NCI-H187 (cell line): ENCODE measurements at places on chromosomes 3 and 15.

- DNase-seq, result no peak
These were observed 968.4 kb downstream of the FHIT start for GRCh38 chr3:60282866-60283265.

GRCh38 chr15:51760805-51761204 lies 9.4 kb downstream of the TMOD2 start:
- DNase-seq, result no peak

- DNase-seq, result no peak
These were observed 1.3 kb downstream of the ADAMTS9 start for GRCh38 chr3:64686446-64686908.

- no peak for DNase-seq
These were observed 105.1 kb upstream of the BCL6 start for GRCh38 chr3:187850258-187850921.

DNA sequence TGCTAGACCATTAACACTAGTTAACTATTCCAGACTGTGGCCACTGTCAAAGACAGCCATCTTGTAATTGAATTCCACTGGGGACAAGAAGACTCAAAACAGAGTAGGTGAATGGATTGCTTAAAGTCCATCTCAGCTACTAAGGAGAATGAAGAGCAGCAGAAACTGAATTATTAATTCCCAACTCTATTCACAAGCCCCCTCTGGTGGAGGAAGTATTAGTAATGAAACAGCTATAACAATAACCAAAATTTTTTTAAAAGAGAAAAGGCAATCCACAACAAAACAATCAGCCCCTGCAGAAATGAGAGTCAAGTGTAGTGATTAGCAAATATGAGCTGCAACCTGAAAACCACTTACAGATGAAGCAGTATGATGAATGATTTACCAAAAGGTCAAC lies 302.8 kb downstream of the FHIT start:
- no peak for DNase-seq

DNA sequence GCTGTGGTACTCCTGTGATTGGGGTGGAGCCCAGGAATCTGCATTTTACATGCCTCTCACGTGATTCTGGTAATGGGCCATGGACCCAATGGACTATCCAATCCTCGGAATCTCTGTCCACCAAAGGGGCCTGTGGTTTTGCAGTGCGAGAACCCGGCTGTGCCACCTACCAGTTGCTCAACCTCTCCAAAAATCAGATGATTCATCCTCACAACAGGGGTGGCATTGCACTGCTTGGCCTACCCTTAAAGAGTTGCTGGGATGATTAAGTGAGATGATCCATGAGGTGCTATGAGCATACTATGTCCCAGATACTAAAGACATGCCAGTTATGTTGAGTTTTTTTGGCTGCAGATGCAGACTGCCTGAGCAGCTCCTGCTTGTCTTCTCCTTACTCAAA lies 5.1 kb downstream of the ANP32A start:
- DNase-seq, result no peak

- DNase-seq, result no peak
These were observed 233.8 kb downstream of the ZNF385D start for GRCh38 chr3:21517184-21517583.

DNA sequence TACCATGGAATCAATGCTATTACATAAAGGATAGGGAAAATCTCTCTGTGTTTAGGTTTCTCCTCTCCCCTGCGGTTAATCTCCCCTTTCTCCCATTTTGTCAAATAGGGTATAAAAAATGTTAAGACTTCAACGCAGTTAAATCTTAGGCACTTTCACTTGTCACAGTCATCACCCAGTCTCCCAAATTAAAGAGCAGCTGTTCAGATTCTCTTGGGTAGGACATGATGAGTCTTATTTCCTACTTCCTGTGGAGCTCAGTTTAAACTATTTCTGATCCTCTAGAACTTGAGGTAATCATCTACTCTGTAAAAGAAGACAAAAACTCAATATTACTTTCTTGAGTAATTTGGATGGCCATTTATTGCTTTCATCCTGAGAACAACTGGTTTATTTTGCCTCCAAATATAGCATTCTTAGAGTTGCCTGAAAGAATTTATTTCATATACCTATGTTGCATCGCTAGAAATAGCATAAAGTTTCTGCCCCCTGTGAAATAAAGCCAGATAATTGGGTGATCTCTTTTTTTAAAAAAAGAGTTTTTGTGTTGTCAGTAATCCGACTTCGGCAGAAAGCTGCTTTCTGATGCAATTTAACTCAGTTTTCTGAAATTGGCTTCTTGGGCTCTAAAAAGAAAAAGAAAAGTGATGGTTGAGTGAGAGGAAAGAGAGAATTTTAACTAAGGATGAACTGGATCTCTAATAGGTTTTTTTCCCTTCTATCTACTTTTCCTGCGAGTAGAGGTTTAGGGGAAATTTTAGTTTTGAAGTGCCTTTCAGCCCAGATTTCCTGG lies 20.7 kb downstream of the RAP2B start:
- DNase-seq, result no peak

DNA sequence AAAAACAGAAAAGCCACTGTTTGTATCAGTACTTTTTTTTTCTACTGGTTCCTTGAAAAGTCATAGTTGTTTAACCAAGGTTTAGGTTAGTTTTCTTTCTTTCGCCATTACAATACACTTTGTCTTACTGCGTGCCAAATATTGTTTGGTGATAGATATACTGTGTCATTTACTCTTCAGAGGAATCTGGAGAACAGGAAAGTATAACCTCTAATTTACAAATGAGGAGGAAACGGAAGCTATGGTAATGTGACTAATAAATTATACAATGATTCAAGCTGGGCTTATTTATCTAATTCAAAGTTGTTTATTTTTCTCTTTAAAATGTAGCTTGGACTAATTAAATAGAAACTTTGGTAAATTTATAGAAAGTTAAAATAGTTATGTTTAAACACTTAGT lies 96.2 kb upstream of the ROBO2 start:
- no peak for DNase-seq

GRCh38 chr3:150412561-150413231 lies 4.6 kb downstream of the TSC22D2 start:
- no peak for DNase-seq

DNA sequence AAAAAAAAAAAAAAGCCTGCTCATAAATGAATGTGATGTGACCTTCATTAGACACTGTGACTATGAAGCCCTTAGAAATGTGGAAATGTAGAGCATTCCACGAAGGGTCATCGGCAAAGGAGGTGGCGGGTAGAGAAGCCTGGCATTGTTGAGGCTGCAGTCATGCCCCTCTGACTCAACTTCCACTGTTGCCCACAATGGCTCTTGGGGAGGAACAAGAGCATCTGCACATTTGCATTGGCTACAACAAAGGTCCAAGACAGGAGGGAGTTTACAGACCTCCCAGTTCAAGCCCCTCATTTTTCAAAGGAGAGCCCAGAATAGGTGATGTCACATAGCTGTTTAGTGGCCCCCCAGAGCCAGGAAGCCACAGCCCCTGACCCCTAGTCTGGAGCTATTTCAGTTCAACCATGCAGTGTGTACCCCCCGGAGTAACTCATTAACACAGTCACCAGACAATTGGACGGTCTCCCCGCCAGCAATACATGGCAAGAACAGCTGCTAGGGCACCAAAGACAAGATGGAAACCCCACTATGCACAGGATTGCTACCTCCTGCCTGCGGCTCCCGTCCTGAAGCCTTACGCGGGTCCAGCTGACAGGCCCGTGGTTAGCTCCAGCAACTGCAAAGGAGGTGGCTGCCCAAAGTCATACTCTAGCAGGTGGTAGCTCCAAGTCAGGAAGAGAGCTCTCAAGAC lies 56.2 kb downstream of the SH3BP5 start:
- DNase-seq, result no peak

DNA sequence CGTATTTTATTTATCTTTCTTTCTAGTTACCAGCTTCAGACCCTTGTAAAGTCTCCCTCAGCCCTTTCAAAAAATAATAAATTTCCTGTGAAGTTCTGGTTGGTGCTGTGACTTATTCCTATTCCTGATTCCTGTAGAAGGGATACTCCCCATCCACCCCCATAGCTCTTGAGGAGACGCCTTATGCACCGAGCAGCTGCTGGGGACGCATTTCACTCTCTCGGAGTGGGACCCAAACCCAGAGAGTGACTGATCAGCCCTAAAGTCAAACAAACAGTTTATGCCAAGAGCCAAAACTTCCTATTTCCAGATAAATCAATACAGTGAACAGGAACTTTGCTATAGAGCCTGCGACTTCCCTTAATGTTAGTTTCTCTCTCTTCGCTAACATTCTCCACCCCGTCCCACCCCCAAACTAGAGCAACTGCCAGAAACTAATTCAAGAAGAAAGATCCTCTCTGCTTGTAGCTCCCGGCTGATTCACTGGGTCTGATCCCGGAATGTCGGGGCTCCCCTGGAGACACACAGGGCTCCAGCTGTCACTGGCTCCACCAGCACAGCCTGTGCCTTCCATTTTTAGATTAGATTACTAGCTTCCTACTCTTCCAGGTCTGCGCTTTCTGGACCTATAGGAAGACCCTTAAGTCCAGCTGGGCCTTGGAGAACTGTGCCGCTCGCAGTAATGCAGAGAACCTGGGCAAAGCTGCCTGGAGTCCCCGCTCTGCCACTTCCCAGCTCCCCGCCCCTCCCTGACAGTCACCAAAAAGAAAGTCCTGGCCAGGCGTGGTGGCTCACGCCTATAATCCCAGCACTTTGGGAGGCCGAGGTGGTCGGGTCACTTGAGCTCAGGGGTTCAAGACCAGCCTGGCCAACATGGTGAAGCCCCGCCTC lies 45.2 kb downstream of the KLHL25 start:
- no peak for DNase-seq

DNA sequence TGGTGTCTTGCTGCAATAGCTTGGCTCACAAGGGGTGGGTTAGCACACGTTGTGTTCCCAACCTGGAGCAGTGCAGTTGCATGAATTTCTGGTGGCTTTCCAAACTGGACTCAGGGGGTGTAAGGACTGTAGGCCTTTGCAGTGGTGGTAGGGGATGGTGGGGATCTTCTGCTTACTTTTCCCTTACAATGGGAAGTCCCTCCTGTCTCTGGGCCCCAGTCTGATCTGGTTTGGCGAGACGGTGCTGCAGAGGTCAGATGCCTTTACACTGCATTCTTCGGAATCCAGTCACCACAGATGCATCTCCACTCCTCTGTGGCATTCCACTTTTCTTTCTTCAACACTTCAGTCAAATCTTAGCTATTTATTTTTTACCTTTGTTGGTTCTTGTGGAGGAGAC lies 132.1 kb downstream of the DOCK3 start:
- DNase-seq, result no peak

- DNase-seq, result no peak
These were observed 11.5 kb downstream of the FOXL2 start for GRCh38 chr3:138935505-138935862.

GRCh38 chr3:133264920-133265319 lies 134.9 kb upstream of the BFSP2 start:
- no peak for DNase-seq

GRCh38 chr3:55329849-55330248 lies 157.3 kb downstream of the WNT5A start:
- no peak for DNase-seq

DNA sequence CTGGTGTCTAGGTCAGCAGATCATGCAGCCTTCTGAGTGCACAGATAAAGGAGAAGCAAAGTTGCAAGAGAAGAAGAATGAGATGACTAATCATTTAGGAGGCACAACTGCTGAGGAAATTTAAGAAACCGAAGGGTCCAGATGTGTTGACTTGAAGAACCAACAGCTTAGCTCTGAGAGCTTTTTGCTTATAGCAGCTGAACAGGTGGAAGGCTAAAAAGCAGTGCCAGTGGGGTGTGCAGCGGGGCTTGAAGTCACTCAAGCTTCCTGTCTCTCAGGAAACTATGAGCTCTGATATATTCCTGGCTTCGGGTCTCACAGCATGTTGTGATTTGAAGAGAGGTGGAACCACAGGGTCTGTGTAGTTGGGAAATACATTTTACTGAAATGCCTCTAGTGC lies 305.7 kb downstream of the RYR3 start:
- DNase-seq, result no peak

DNA sequence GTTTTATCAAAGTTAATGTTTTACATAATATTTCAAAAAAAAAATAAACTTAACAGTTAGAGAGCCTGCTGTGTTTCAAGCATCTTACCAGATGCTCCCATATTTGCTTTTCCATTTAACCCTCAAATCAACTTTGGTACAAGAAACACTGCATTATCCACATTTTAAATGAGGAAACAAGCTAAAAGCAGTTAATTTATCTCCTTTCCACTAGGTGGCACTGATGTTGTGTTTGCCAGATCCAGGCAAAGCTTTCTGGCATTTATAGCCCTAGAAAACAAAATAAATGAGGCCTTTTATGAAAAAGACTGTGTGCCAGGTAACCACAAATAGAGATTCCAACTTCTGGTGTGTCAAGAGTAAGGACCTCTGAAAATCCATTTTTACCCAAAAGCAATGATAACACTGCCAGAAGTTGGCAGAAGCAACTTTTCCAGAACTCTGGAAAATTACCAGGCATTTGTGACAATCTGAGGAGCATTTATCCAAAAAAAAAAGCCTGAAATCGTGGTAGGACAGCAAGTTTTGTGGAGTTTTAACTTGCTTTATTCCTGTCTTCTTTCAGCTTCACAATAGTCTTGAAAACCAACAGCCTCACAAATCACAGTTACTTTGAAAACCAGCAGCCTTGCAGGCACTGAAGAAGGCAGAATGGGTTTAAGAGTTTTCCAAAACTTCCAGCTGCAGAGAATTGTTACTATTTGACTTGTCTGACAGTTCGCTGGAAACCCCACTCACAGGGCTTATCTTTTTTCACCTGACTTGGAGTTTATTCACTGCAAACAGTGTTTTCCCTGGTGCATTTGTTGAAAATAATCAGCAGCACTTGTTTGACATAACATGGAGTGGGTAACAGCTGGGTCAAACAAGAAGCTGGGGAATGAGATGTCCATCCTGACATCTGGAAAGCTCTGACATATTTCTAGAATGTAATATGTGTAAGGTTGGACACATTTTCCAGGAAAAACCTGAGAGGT lies 9.2 kb downstream of the FAM162A start:
- no peak for DNase-seq

- DNase-seq, result no peak
These were observed 9.4 kb downstream of the APBA2 start for GRCh38 chr15:28895146-28895545.

- DNase-seq, result no peak
These were observed 67.6 kb downstream of the SCN11A start for GRCh38 chr3:38984110-38984509.

DNA sequence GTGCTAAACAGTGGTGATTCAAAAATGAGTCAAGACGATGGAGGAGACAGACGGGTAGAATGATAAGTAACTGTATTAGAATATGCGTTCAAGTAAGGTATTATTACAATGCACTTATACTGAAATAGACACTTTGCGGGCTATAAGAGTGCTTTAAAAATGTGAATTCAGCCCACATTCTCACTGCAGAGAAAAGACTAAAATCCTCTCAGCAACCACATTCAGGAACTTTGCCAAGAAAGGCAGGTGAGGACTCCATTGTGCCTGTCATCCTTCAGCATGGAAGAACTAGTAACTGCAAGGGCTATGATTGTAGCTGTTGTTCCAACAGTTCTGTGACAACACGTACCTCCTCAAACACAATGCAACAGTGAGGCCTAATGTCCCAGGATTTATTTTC lies 272.0 kb downstream of the RORA start:
- DNase-seq, result peak; percentile 37

GRCh38 chr3:58629629-58630028 lies 36.9 kb downstream of the FAM3D start:
- DNase-seq, result no peak

GRCh38 chr3:131549340-131549739 lies 46.6 kb upstream of the MRPL3 start:
- no peak for DNase-seq

- DNase-seq, result no peak
These were observed 28.2 kb downstream of the PIK3CB start for GRCh38 chr3:138806376-138807080.

- DNase-seq, result peak; percentile 34
These were observed 29.3 kb downstream of the RIOX2 start for GRCh38 chr3:97942801-97943546.
